ENCODE measurements at places on chromosomes 1 and 21. TPM values are rescaled to one million over a fixed set of nuclear protein-coding genes. Genes with fewer than 3 reads are reported as not detected.

NCMAP gene
- total RNA-seq, result under 0.01 TPM

INSRR gene
- under 0.01 TPM for total RNA-seq

AIM2 gene
- total RNA-seq, result under 0.01 TPM

MRAP gene
- total RNA-seq, result not detected

LCE1C gene
- not detected for total RNA-seq

- DNase-seq, result no peak
Measured at GRCh38 chr21:41425588-41425953, 468 bp upstream of the MX1 start.

SH3BGR gene
- 0.27 TPM for total RNA-seq

DNA sequence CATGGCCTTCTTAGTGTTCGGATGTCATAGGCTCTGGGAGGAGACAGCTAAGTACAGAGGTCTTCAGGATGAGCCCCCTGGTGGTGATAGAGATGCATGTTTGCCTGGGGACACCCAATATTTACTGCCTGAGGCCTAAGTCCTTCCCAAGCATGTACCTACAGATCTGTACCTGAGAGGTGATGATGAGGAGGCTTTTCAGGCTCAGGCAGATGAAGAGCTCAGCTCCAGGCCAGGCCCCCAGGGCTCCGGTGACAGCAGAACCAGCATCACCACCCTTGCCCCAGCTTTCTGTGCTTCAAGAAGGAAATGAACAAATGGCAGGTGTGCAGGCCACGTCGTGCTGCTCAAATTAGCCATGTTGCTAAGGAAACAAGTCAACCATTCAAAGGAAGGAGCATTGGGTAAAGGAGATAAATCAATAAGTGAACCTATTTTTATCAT lies 21.1 kb downstream of the CACNA1E start:
- DNase-seq, result no peak

GPR25 gene
- total RNA-seq, result under 0.01 TPM

- no peak for DNase-seq
Measured at GRCh38 chr1:170634824-170635410, 29.0 kb upstream of the PRRX1 start.

NPHS2 gene
- not detected for total RNA-seq

TNFSF4 gene
- 19.4 TPM for total RNA-seq

DNA sequence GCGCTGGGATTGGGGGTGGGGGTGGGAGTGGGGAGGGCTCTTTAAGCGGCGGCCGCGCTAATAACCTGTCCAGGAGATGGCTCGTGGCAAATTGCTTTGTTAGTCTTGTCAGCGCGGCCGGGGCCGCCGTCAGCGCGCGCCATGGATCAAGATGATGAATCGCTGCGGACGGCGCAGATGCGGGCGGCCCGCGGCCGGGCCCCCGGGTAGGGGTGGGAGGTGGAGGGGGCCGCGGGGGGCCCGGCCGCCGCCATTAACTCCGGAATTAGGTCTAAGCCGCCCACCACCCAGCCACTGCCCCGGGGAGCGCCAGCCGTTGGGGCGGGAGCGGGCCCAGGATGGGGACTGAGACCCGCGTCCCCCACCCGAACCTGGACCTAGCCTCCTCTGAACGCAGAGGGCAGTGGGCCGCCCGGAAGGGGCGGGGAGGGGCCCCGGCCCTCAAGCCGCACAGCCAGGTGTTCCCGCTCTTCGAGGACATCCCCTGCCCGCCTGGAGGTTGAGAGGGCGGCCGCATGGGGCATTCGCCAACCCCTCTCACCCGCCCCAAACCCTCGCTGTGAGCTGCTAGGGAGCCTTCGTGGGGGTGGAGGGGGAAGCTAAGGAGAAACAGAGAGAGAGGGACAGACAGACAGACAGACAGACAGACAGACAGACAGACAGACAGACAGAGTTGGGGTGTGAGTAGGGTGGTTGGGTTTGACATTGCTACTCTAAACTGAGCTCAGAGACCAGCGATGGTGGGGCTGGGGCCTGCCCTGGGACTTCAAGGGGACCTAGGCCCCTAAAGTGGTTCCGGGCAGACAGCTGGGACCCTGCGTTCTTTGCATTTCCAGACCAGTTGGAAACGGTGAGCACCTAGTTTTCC lies 3.8 kb upstream of the DMBX1 start:
- DNase-seq, result no peak

KIF26B gene
- 0.54 TPM for total RNA-seq

DNA sequence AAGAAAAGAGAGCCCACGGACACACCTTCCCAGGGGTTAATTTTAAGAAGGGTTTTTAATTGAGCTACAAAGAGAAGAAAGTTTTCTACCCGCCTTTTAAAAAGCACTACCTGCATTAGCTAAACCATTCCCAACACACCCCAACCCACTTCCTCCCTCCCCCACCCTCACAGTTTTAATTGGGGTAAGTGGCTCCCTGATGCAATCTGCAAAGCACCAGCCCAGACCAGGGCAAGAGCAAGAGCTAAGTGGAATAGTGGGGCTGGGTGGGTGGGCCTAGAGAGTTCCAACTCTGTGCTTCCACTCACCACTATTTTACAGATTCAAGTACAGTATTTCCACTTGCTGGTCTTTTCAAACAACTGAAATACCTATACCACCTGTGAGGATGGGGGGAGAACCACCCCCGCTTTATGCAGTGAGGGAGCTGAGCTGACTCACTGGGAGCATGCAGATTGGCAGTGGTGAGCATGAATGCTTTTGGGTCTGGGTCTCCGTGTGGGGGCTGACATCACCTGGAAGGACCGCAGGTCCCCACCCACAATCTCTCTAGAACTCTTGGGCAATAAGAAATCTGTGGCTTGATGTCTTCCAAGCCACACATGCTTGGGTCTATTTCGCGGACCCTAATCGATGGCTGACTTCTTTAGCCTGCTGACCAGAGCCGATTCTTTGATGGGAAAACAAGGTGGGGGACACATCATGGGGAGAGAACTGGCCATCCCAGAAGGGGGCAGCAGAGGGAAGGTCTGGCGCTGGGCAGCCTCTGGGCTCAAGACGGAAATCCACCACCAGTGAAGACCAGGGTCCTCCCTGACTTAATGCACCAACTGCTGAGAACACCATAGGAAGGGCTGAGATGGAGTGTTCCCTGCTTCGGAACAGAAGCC lies 95.5 kb downstream of the SSBP3 start:
- no peak for DNase-seq

DNA sequence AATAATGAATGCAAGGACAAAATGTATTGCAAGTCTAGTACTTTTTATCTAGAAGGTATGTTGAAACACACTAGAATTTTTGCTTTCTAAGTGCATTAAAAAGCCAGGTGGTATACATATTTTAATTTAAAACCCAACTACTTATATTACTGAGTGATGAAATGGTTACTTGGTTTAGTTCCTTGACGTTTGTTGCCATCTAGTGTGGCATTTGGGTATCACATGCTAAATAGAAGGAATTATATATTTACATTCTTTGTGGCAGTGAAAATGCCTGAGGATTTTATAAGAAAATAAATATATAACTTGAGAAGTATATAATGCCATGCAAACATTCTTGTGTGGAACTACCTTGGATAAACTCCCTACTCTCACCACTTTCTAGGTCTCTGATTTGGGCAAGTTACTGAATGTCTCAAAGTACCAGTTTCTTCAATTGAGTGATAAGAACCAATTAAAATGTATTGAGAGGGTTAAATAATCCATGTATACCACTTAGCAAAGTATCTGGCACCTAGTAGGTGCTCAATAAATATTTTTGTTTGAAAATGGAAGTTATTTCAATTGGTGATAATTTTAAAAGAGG lies 69.6 kb downstream of the SDCCAG8 start:
- peak; percentile 52 for DNase-seq

DDAH1 gene
- total RNA-seq, result 0.81 TPM

DNA sequence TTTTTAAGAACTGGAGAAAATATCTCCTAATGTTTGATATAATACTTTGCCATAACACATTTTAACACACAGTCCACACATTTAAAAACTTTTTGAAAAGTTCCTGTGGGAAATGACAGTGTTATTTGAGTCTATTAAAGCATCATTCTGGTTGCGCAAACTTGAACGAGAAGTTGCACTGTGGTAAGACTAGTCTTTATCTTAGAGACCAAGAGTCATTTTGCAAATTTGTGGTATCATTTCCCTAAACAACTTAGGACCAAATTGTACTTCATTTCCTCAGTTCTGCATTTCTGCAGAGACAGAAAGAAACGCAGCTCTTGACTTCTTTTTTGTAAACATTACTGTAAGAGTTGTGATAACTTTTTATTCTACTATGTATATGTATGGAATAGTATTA lies at the start of gene RGS18:
RGS18 (plus strand) TSS at position 282 of the 400 bp plus-strand sequence. CDS start 176 bp downstream, outside the sequence.
- DNase-seq, result peak; percentile 86

DNA sequence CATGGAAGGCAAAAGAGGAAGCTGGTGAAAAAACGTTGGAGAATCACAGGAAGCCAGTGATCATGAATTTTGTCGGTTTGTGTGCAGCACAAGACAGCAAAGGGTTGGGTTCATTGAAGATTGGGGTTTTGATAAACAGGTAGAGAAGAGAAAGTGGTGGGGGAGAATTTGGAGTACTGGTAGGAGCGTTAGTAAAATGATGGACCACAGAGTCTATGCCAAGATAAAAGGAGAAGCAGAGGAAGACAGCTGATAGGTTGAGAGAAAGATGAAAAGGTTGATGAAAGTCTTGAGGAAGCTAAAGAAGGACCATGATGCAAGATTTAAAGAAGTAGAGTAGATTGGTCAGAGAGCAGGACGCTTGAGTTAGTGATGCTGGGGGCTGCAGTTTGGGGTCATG lies 156.8 kb upstream of the POU3F1 start:
- DNase-seq, result no peak

DNA sequence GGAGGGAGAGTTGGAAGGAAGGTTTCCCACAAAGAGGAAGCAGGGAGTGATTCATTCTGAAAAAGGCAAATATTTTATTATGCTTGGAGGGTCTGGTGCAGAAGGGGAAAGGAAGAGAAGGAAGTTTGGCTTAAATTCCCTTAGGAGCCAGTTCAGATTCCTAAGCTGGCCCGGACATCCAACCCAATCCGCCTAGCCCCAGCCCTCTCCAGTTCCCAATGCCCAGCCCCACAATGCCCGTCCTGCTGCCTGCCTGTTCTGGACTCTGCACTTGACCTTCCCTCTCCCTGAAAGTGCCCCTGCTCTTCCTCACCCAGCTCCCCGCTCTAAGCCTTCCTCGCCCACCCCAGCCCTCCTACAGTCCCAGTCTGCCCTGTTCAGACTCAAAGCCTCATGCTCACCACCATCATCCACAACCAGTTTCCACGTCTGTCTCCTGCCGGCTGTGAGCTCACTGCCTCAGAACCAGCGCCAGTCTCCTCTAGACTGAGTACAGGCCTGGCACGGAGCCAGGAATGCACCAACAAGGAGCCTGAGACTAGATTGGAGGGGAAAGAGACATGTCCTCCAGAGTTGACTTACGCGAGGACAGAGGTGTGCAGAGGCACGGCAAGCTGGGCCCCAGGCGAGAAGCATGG lies 18.9 kb downstream of the CAPN2 start:
- DNase-seq, result no peak

GRCh38 chr21:34684174-34684876 lies 15.5 kb downstream of the CLIC6 start:
- DNase-seq, result no peak

GRCh38 chr1:84163123-84163931 lies 19.3 kb downstream of the PRKACB start:
- DNase-seq, result no peak

- DNase-seq, result no peak
Measured at GRCh38 chr21:14056771-14057191, 154.0 kb downstream of the LIPI start.

KLHDC7A gene
- not detected for total RNA-seq

ANKRD65 gene
- 0.54 TPM for total RNA-seq
